ENCODE measurements at places on chromosomes 5 and 9.

- no peak for DNase-seq
These were observed 1.1 kb upstream of the IRF1 start for GRCh38 chr5:132491368-132492364.

DNA sequence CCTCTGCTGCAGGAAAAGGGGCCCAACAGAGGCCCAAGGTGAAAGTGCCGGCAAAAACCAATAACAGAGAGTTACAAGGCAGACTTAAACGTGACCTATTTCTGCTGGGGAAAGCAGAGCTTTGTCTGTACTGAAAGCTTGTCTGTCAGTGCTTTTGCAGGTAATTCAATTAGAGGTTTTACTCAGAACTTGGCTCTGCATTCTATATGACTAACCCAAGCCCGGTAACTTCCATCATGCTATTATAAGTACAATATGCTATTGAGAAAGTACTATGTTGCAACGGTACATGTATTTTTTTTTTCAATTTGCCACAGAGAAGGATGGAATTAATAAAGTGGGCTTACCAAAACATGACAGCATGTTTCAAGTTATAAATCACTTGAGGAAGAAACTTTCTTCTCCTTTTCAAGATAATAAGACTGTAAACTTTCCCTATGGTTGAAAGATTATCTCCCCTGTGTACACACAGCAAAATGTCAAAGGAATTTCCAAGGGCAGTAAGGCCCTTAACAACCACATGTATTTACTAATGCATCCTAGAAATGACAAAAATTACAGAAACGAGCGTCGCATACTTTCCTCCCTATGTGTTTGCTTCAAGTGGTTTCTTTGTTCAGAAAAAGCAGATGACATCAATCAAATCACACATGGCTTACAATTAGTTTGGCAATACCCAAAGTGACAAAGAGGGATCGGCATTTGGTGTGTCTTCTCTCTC is 282.4 kb downstream of the EFNA5 start:
- DNase-seq: no peak

GRCh38 chr9:123684393-123685149 is 245.4 kb downstream of the DENND1A start:
- DNase-seq: no peak

DNA sequence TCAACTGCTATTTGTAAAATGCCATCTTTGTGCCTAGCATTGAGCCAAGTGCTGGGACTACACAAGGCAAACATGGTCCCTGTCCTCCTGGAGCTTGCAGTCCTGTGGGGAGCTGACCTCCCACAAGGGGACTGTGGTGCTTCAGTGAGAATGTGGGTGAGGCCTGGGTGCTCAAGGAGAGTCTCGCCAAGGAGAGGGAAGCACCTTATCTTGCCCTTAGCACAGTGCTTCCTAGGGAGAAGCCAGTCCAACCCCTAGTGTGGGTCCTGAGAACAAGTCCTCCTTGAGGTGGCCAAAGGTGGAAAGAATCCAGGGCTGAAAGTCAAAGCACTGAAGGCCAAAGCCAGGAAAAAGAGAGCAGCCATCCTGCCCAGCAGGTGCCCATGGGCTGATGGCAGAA is 31.1 kb upstream of the MVB12B start:
- no peak for DNase-seq

DNA sequence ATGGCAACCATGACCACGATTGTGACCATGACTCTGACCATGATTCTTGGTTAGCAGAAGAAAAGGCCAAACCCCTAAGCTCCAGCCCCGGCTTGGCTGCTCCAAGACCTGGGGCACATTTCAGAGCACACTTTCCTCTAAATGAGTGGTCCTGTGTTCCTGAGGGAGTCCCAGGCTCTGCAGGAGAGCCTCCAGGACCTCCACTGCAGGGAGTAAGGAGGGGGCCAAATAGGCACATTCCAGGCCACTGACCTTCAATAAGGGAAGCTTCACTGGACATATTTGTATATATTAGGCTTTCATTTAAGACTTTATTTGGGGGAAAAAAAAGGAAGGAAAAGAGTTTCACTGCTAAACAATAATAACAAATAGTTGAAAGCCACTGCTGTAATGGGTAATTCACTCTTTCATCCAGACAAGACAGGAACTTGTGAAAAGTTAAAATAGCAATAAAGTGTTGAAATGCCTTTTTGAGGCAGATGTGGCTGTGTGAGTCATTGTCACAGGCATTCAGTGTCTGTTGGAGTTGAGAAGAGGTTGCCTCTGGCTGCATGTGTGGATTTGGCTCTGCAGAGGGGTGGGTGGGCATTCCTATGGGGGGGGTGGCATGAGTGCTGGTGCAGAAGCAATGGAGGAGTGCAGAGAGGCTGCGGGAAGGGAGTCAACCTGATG is 63.9 kb upstream of the TGFBR1 start:
- DNase-seq: no peak
